ENCODE measurements at places on chromosomes 12 and 14.

DNA sequence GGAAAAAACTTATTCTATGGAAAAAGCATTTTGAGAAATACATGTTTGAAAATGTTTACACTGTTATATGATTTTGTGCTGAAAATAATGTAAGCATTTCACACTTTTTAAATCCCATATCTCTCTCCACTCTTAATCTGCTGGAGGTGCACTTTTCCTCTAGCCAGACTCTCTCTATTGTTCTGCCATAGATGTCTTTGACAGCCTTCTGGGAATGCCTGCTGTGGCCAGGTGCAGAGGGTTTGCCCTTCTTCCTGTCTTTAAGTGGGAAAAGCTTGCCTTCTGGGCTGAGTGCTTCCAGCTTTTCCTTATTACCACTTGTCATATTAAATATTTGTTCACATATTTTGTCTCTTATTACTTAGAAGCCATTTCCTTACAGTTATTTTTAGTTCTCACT is 60.1 kb upstream of the PPM1H start:
- DNase-seq = no peak

- no peak for DNase-seq
These were observed 71.1 kb downstream of the PTCSC3 start for GRCh38 chr14:36105401-36105800.

GRCh38 chr12:54411391-54412241 is 7.5 kb downstream of the ITGA5 start:
- DNase-seq = peak; percentile 50

- no peak for DNase-seq
These were observed 137.3 kb downstream of the ETV6 start for GRCh38 chr12:11786638-11787365.

DNA sequence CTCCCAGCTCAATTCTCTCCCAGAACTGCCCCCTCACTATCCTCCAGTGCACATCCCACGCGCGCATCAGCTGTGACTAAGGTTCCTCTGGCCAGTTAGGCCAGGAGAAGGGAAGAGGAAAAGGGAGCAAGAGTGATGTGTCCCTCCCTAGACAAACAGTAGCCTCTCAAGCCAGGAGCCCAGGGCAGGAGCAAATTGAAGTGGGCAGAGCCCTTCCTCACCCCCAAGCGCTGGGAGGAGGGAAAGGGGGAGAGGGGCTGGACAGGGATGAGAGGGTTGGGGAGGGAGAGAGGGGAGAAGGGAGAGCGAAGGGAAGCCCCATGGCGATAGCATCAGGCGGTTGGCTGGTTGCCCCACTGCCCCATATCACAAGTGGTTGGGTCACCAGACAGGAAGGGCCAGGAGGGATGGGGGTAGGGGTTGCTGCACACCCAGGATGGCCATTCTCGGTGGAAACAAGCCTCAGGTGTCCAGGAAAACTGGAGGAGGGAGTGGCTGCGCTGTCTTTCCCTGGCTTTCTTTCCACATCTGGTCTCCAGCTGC is 1.1 kb downstream of the CD63 start:
- no peak for DNase-seq

- DNase-seq = no peak
These were observed 20.1 kb upstream of the LDHB start for GRCh38 chr12:21677622-21678277.

- no peak for DNase-seq
These were observed 1.8 kb downstream of the ARID2 start for GRCh38 chr12:45731190-45731775.

DNA sequence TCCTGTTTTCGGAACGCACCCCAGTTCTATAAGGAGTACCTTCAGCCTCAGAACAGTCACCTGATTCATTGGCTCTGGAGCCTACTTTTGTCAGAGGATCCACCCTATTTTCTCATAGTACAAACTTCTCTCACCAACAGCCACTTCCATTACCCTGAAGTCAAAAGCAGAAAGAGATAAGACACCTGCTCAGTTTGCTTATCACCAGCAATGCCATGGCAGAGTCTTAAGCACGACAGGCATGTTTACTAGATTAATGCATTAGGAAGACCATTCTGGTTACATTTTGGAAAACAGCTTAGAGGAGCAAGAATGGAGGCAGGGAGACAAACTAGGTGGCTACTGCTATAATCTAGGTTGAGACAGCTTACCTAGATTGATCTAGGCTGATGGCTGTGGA is 67.7 kb downstream of the GXYLT1 start:
- DNase-seq = no peak

- no peak for DNase-seq
These were observed 58.1 kb upstream of the RMST start for GRCh38 chr12:97404543-97404942.

GRCh38 chr12:124952295-124952694 is 36.6 kb downstream of the DHX37 start:
- no peak for DNase-seq

DNA sequence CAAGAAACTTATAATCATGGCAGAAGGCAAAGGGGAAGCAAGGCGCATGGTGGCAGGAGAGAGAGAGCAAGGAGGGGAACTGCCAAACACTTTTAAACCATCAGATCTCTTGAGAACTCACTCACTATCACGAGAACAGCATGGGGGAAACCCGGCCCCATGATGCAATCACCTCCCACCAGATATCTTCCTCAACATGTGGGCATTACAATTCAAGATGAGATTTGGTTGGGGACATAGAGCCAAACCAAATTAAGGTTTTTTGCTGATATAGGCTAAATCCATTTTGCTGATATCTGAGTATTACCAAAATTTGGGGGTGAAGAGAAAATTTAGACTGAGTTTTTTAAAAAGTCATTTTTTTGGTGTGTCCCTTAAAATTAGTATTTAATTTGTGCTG is 54.9 kb upstream of the TMX1 start:
- no peak for DNase-seq

DNA sequence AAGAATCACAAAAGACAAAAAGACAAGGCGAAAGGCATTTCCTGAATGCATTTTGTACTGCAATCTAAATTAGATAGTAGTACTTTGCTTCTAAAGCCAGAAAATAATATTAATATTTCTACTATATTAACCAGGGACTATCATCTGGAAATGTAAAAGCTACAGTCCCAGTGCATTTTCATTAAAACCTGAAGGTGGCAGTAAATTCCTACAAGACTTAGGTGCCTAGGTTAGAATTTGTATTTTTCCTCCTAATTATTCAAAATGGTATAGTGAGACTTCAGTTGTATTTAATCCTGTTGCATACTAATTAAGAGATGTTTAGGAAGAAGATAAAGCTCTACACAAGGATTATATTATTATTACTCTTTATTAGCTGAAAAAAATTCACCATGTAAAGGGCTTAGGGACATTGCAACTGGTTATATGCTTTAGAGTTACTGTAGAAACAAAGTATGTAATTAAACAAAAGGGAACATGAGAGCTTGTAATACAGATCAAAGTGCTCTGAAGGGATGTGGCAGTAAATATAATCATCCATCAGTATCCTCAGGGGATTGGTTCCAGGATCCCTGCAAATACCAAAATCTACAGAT is 53.6 kb downstream of the BRMS1L start:
- no peak for DNase-seq

DNA sequence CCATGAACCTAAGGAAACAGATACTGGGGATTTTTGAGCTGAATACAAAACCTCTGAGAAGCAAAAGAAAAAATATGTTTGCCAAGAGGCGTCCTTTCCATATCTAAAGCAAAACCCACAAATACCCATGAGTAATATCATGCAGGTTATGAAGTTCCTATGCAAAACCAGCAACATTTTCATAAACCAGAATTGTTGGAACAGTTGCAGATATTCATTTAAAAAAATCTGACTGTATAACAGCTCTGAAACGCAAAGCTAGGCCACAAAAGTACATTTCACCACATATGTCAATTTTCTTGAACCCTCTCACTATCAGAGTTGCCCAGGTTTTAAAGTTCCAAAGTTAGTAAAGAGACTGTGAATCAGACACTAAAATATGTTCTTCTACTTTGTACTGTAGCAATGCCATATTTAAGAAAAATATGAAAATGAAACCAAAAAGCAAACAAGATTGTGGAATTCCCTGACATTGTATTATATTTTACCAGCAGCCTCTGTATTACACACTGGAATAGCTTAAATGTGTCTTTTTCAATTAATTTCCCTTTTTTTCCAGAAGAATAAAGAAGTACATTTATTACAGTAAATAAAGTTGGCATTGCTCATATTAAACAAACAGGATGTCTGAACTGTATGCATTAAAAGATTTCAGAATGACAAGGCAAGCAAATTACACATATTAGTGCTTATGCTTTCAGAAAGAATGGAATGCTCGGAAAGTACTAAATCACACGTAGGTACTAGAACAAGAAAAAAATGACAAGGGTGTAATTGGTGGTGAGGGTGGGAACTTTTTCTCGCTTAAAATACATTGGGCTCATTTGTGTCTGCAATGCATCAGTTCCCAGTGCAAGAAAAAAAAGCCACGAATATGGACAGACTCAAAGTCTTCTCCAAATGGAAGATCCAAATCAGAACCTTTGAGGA is 33.6 kb upstream of the HIF1A start:
- no peak for DNase-seq

DNA sequence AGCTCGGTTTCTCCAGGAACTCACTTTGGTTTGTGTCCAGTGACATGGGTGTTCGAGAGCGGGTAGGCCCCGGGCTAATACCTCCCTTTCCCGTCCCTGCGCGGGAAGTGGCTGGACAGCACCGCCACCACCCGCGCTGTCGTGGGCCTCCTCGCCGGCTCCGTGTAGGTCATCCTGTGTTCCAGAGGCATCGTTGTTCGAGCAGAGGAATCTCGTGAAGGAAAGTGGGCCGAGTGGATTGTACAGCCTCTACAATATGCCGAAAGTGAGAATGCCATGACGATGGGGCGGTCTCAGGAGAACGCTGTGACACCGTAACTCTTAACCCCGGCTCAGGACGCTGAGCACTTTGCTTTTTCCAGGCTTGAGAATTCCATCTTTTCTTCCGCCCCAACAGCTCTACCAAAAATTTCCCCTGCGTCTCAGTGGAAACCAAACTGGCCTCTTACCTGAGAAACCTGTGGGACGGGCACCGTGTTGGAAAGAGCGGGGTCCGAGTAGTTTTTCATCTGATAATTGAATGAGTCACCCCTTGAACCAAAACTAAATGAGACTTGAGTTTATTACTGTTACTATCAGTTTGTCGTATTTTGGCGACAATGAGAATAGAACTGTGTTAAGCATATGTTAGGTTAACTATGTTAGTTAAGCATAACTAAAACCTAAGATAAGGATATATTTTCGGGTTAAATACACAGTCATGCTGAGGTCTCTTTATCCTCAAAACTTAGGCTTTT is 510 bp downstream of the EIF2S1 start:
- DNase-seq = no peak

GRCh38 chr12:31274520-31275300 is 51.2 kb downstream of the SINHCAF start:
- no peak for DNase-seq

DNA sequence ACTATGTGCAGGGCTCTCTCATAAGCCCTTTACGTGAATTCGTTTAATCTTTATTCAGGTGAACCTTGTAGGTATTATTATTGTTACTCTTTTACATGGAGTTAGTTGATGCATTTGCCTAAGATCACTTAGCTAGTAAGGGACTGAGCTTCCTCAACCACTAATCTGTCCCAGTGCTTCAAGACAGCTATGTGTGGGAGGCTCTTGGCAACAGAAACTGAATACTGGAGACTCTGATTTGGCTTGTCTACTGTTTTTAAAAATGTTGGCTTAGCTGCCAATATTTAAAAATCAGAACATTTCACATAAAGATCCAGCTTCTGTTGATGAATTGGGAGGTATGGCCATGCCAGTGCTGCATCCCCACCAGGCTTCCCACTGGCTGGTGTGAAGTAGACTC is 6.8 kb downstream of the KNTC1 start:
- DNase-seq = no peak

DNA sequence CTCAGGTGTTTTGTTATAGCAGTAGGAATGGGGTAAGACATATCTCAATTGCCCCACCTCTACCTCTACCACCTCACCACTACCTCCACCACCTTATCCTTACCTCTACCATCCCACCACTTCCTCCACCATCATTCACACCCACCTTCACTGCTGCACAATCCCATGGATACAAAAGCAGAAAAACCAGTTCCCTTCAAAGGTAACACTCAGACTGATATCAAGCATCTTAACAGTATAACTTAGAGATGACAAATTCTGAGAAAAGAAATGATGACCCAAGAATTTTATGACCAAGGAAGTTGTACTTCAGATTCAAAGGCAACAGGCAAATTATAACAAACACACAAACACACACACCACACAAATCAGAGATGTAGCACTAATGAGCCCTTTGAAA is 189.4 kb downstream of the NUAK1 start:
- no peak for DNase-seq

DNA sequence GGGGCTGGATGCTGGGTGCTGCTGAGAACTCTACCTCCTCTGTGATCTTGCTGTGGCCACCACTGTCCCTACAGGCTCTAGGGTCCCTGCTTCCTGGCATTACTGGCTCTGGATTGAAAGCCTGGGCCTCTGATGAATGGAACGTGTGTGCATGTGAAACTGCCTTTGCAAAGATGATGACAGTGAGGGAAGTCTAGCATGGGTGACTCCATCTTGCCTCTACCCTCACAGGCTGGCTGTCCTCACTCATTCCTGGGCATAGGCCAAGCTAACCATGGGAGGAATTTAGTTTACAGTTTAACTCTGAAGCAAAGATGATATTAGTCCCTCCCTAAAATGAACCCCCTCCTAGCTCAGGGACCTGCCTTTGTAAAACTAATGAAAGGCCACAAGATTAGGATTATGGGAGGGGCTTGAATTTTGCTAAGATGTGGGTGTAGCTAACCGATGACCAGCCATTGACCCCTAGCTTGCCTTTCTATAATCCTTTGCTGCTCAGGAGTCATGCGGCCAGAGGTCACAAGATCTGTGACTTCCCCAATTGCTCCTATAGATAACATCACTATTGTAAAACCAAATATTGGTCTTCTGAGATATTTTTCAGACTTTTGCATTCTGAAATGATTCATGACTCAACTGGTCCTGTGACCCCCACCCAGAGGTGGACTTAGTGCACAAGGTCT is 2.2 kb upstream of the C1S start:
- no peak for DNase-seq

DNA sequence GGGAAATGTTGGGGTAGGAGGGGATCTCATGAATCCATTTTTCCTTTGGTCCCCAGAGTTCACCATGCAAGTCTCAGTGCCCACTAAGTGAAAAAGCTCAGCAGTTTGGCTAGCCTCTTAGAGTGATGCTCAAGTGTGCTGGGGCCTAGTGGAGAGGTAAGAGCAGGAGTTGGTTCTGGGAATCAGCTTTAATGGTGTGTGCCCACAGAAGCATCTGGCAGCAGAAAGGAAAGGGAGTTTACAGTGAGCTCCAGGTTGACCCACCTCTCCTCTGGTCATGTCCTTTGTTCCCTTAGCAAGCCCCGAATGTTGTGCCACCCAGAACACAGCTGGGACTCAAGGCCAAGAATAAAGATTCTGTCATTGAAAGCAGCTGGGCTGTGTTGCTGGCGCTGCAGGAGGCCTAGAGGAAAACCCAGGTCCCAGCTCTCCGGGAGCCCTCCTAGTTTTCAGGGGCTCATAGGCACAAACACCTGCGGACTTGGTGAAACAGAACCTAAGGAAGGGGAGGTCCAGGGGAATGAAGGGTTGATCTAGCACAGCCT is 320.8 kb downstream of the ZFP36L1 start:
- DNase-seq = no peak

- no peak for DNase-seq
These were observed 241.5 kb downstream of the SUDS3 start for GRCh38 chr12:118617611-118618450.

- DNase-seq = no peak
These were observed 22.0 kb downstream of the LRTM2 start for GRCh38 chr12:1842183-1842904.
